NAMALWA (cell line): ENCODE measurements at places on chromosomes 7 and 10.

- no peak for DNase-seq
These were observed 173.3 kb downstream of the SLC16A9 start for GRCh38 chr10:59536167-59537014.

GRCh38 chr7:39130857-39131526, 153.3 kb downstream of the POU6F2 start:
- no peak for DNase-seq

DNA sequence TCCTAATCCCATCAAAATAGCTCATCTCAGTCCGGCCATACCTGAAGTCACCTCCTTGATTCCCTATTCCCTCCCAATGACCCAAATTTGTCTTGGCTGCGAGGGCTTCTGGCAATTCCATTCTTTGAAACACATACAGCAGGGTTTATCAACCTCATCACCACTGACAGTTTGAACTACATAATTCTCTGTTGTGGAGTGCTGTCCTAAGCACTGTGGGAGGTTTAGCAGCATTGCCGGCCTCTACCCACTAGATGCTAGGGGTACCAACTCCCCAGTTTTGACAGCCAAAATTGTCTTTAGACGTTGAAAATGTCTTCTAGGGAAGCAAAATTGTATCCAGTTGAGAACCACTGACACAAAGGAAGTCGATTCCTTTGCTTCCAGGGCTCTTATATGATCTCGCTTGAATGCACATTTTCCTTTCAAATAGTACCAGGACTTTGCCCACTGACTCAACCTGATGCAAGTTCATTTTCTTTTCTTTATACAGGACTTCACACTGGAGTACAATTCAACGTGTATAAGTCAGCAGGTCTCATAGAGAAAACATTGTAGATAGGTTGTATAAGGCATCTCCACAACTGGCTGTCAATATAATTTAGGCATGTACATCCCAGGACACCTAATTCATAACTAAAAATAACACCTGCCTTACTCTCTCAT, 133.3 kb downstream of the STRA8 start:
- DNase-seq = no peak

DNA sequence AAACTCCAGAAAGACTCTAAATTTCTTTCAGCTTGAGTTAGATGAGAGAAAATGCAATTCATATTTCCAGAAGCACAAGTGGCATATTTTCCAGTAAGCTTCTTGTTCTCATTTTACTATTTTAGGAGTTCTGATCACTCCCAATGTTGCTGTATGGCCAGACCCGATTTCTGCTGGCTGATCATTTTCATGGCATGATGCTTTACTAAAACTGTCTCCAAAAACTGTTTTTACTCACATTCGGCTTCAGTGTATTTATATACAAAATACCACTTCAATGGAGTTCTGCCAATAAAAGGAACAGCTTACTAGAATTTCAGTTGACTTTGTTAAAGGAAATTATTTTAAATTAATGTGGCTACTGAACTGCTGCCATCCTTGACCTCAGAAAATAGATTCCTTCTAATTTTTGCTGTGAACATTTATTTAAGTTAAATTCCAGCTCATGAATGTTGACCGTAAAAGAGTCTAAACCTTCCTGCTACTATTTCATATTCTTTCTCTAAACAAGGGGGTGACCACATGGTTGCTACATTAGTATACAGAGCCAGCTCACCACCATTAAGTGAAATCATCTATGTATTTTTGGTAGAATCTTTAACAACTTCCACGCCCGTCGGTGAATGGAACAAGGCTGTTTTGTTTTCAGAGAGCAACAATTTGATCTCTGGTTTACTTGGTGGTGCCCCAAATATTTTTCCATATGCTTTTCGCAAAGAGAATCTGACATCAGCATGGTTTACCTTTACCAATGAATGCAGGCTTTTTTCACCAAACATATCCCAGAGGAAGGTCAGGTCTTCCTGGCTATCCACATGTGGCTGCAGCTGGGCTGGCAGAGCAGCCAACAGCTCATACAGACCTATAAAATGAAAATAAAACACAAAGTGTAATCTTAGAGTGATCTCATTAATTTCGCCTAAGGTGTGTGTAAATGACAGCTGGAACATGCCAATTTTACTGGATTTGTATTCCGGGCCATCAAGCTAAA, 101.2 kb downstream of the MPP7 start:
- no peak for DNase-seq

GRCh38 chr10:8300925-8301324, 246.4 kb downstream of the GATA3 start:
- DNase-seq = no peak

DNA sequence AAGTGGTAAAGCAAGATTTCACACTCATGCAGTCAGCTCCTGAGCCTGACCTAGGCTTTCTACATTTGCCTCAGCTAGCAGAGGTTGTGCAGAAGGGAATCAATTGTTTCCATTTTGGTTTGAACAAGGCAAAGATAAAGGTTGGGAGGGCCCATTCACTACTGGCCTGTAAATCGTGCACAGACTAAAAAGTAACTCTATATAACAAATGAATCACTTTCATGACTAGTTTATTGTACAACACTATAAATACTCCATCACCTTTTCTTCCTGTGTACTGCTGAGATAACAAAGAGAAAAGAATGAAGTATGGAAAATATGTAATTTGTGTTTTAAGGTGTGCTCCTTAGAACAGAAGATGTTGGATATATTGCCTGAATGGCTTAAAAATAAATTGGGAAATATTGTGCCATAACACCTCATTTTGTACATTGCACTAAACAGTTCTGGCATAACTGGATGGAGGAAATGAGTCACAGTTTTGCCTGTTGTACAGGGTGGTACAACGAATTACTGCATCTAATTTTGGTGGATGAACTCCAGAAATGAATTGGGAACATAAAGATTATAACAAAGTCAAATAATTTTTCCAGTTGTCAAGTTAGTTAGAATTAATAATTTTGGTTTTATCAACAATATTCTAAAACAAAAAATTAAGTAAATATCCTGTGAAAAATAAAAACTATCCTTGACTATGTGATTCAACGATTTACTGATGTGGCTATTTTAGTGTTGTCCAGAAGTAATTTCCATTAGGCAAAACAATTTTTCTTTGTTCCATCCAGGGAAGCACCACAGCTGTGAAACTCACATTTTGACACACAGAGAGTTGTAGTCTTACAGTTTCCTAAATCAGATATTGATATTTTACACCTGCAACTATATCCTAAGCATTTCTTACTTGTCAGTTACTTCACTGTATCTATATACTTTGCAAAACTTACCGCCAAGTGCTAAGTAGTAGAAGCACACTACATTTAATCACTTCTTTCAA, 18.0 kb downstream of the SEMA3C start:
- DNase-seq = no peak

GRCh38 chr10:125003146-125003900, 61.4 kb downstream of the ZRANB1 start:
- no peak for DNase-seq

GRCh38 chr10:68166871-68167585, 57.7 kb downstream of the MYPN start:
- no peak for DNase-seq

GRCh38 chr7:142884286-142884640, 1.3 kb downstream of the TRPV6 start:
- DNase-seq = no peak

DNA sequence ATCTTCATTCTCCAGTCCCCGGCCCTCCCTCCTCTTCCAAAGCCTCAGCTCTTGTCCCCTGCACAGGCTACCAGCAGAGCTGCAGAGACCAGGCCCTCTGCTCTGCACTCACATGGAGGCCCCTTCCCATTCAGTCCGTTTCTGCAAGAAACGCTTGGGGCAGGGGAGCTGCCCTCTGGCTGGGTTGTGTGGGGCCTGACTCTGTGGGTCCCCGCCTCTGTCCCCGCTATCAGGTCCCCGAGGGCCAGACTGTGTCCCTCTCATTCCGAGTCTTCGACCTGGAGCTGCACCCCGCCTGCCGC, 1.5 kb downstream of the PCOLCE start:
- DNase-seq = peak; percentile 39

- no peak for DNase-seq
These were observed 16.6 kb downstream of the IDI2 start for GRCh38 chr10:1009071-1009494.

DNA sequence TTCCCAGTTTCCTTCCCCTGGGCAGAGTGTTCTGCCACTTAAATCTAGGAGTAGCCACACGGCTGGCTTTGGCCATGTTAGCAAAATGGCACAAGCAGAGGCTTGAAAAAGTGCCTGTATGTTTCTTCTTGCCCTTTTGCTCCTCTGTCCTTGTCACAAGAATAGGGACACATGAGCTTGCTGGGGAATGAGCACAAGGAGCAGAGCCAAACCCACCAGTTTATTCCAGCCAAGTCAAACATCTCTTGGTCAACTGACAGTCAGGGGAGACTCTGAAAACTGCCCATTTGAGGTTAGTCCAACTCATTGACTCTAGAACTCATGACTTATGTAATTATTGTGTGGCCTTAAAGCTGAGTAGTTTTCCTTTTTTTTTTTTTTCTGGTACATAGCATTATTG, 739.7 kb upstream of the FZD8 start:
- DNase-seq = no peak

- no peak for DNase-seq
These were observed 614.7 kb downstream of the PARD3 start for GRCh38 chr10:34200355-34200901.

DNA sequence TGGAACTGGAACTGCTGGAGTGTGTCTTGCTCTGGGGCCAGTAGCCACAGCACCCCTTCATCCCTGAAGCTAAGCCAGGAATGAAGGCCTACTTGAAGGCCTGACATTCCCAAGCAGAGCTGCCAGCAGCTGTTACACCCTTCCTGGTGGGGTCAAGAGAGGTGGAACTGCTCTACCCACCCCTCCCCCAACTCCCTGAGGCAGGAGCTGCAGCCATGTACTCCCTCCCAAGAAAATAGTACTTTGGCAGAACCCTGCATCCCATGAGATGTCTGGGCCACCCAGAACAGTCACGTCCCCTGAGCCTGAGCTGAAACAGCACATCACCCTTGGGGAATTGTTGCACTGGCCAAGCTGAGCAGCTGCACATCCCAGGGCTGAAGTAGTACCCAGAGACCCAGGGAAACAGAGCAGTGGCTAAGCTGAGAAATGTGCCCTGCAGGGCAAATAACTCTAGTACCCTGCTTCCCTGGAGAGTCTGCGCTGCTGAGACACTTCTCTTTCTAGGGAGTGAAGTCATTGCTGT, 63.4 kb upstream of the PLA2G12B start:
- DNase-seq = no peak

DNA sequence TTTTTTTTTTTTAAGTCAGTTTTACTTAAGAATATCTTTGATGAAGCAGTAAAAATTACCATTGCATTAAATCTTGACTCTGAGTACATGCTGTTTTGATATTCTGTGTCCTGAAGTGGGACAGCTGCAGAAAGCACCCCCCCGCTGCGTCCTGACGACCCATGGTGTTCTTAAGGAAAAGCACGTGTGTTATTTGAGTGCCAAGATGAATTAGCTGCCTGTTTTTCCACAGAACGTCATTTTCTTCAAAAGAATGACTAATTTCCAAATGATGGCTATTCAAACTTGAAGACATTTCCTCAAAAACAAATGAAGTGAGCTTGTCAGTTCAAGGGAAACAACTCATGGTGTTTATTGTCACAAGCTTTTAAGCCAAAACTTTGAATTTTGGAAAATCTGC, 45.9 kb downstream of the CREM start:
- no peak for DNase-seq

DNA sequence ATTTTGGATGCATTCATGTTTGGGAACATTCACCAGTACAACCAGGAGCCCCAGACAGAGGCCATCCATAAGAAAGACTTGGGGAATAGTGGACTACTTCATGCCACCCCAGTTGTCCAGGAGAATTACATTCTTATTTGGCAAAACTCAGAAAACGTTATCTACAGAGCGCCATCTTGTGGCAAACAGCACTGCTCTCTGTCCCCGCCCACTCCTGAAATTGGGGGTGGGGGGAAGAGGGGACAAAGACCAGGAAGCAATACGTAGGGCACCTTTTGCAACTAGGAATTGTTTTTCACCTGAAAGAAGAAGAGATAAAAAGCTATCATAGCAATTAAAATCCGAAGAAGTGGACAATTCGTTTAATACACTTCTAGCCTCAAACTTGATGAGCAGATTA, 134.6 kb upstream of the MGMT start:
- DNase-seq = peak; percentile 61

DNA sequence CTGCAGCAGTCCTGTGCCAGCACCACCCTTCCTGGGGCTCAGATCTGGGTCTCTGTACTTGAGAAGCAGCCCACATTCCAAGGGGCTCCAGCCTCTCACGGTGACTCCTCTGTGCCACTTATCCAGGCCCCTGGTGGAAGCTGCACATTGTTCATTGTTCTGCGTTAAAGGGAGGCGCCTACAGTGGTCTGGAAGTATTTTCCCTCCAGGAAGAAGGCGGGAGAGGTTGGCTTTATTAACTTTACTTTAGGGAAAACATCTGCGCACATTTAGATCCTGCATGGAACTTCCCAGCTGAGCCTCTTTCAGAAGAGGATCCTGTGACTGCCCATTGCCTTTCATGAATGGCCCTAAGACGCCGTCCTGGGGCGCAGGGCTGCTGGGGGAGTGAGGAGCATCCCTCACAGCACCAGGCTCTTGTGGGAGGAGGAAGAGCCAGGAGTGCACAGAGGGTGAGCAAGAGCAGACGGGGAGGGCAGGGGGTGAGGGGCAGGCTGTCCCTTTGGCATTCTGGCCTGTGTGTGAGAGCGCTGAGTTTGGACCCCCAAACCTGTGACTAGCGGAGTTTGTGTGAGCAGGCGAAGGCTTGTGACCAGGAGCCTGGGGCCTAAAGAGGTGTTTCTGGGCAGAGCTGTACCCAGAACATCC, 98.6 kb upstream of the BTBD16 start:
- DNase-seq = no peak

DNA sequence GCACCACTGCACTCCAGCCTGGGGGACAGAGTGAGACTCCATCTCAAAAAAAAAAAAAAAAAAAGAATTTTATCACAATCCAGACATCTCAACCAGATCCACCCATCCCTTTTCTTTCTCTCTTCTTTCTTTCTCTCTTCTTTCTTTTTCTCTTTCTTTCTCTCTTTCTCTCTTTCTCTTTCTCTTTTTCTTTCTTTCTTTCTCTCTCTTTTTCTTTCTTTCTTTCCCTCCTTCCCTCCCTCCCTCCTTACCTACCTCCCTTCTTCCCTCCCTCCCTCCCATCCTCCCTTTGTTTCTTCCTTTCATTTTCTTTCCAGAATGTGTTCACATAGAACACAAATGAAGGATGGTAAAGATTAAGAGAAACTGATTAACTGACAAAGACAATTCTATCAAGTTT, 18.1 kb upstream of the HOXA13 start:
- DNase-seq = no peak

GRCh38 chr7:44117801-44118429, 5.4 kb downstream of the POLD2 start:
- no peak for DNase-seq
